ENCODE measurements at places on chromosomes 4 and X.

GRCh38 chr4:85773372-85773771 is 298.4 kb downstream of the ARHGAP24 start:
- DNase-seq: no peak

DNA sequence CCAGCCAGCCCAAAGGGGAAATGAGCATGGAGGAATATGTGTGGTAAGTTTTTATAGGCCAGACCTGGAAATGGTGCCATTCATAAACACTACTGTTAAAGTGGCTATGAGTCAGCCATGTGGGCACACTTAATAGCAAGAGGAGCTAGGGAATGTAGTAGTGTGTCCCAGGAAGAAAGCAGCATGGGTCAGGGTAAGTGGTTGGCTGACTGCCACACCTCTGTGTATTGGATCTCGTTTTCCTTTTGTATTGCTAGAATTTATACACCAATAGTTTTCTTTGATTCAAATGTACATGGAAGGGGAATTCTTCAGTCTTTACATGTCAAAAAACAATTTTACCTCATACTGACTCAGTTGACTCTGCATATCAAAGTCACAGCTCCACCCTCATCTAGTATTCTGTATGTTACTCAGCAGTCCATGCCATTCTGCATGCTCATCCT is 22.9 kb upstream of the SGMS2 start:
- DNase-seq: no peak

DNA sequence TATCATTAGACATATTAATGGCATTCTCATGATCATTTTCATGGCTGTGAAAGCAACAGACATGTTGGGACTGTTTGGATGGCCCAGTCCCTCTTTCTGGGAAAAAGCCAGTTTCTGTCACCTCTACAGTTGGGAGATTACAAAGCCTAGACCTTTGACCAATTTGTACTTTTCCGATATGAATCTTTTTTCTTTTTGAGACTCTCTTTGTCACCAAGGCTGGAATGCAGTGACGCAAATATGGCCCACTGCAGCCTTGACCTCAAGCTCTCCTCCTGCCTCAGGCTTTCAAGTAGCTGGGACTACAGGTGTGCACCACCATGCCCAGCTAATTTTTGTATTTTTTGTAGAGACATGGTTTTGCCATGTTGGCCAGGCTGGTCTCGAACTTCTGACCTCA is 9.4 kb downstream of the TBC1D25 start:
- no peak for DNase-seq

DNA sequence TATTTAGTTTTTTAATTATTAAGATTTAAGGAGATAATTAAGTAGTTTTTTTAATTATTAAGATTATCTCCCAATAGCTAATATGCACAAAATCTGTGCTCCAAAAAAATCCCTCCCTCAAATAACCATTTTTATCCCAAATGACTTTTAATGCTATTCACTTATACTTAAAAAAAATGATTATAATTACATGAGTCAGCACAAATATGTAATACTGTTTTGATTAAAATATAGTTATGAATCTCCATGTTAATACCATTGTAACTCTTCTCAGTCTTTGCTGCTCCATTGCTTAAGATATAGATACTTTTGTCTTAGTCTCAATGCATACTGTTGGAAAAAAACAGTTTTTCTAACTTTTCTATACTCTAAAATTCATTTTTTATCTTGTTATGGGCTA is 1121.1 kb upstream of the ADGRL3 start:
- no peak for DNase-seq

GRCh38 chrX:1725472-1725871 is 110.6 kb downstream of the ASMT start:
- no peak for DNase-seq

All from H1 (cell line).